ENCODE measurements at places on chromosomes 16 and 17.

GRCh38 chr16:49921791-49922456 is 66.0 kb upstream of the ZNF423 start:
- DNase-seq: peak; percentile 28

DNA sequence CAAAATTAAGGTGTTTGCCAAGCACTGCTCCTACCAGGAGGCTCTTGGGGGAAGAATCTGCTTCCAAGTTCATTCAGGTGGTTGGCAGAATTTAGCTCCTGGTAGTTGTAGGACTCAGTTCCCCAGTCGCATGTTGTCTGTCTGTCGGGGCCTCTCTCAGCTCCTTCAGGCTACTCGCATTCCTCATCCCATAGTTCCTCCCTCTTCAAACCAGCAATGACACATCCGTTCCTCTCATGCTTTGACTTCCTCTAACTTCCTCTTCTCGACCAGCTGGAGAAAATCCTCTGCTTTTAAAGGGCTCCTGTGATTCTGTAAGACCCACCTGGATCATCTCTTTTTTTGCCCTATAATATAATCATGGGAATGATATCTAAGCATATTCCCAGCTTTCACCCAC is 108.1 kb downstream of the PMP22 start:
- no peak for DNase-seq

DNA sequence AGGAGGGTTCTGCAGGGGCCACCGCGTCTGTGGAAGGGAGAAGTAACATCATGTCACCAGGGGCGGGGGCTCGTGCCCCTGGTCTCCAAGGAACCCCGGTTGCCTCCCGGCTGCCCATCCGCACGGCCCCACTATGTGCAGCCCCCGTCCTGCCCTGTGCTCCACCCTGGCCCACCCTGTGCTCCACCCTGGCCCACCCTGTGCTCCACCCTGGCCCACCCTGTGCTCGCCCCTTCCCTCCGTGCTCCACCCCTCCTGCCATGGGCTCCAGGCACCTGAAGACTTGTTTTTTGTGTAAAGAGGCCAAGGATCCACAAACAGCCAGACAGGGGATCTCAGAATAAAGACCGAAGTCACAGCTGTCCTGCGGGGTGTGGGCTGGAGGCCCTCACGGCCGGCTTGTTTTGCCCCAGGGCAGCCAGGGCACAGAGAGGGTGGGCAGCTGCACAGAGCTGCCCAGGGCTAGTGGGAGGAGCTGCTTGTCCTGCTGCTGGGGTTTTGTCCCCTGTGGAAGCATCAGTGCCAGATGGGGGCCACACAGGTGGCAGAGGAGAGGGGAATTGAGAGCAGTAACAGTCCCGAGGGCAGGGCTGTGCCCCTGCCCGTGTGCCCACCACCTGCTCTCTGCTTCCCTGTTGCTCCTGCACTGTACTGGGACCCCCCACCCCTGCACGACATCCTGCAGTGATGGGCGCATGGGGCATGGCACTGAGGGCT is 147.0 kb upstream of the CIBAR2 start:
- DNase-seq: no peak

DNA sequence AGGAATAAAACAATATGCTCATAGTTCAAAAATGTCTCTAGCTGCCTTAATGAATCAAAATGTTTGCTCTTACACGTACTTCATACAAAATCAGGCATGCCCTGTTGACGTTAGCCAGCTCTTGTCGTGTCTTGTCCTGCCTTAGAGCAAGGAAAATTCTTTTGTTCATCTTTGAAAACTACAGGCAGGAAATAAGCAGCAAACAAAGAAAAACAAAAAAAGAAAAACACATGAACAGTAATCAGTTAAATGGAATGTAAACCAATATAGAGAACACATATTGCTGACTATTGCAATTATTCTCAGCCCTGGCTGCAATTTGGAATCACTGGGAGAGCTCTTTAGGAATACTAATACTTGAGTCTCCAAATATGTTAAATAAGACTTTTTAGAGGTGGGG is 1.7 kb downstream of the CAPNS2 start:
- no peak for DNase-seq

DNA sequence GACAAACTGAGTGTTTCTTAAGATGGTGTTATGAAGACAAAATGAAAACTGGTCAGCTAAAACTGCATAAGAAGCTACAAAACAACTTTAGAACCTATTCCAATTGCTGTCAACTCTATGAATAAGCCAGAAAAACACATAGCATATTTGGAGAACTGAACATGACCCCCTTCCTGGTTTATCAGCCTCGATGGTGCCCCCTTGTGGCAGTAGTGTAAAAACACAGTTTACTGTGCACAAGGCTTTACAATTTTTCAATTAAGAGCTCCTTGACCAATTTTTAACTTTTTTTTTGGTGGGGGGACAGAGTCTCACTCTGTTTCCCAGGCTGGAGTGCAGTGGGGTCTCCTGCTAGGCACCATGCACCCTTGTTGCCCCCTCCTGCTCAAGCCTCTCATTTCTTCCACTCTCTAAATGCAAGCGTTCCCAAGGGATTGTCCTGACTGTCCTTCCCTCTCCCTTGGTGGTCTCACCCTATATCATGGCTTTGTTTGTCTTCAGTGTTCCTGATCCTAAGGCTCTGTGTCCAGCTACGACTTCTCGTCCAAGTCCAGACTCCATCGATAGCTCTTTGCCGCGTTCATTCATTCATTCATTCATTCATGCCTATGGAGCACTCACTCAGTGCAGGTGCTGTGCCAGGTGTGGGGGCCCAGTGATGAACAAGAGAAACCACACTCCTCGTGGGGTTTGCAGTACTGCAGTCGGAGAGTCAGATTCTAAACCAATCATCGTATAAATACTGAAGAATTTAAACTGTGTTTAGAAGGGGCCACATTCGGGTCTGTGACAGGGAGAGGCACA is 7.5 kb downstream of the EIF1 start:
- DNase-seq: no peak

DNA sequence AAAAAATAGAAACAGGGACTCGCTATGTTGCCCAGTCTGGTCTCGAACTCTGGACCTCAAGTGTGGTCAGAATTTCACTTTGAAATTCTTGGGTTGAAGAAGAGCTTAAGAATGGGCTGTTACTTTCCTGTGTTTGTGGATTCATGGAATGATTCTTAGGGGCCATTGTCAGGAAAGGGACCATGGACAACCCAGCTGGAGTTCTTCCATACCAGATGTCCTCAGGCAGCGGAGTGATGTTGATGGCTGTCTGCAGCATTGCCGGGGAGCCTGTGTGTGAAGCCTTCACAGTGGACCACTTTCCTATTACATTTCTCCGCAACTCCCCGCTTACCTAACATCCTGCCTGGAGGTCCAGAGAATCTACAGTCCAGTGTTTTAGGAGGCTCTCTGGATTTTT is 145.9 kb downstream of the CLEC16A start:
- DNase-seq: no peak

All from activated T-cell treated with anti-CD3 and anti-CD28 coated beads for 48 hours (primary cell).